NCI-H510A (cell line): ENCODE measurements at places on chromosomes 7 and 10.

- no peak for DNase-seq
These were observed 49.9 kb upstream of the CAMK2B start for GRCh38 chr7:44375236-44375699.

DNA sequence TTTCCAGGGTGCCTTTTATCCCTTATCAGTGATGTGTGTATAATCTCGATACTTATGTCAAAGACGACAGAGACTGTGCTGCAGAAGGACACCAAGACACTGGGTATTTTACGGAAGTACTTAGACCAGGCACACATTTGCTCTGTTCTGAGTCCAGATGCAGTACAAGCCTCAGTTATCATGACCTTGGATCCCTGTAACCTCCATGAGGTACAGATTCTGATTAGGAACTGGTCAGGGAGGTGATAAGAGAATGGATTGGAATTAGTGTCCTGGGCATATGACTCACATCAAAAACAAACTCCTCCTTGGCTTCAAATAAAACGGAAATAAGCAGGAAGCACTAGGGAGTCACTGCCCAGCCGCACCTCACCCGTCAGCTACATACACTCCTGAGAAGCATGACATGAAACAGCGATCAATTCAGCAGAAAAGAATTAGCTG is 146.5 kb downstream of the SFMBT2 start:
- DNase-seq = no peak

- no peak for DNase-seq
These were observed 79.7 kb upstream of the FAM3C start for GRCh38 chr7:121475806-121476205.

GRCh38 chr7:69527706-69528105 is 70.6 kb upstream of the AUTS2 start:
- no peak for DNase-seq

- DNase-seq = no peak
These were observed 261.7 kb upstream of the SEMA3C start for GRCh38 chr7:81180573-81180972.

DNA sequence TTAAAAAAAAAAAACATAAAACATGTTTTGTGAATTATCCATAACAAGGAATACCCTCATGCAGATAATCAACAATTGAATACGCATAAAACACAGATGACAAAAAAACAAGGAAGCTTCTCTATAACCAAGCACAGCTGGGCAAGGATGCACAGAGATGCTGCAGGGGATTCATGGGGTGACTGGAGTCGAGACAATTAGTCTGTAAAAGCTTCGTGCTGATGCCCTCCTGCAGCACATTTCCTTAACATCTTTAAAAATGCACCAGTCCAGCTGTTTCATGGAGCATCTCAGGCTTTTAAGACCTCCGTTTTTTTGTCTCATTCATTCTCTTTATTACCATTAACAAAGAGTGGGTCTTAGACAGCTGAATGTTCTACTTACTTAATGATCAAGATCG is 794.0 kb upstream of the C7orf33 start:
- DNase-seq = no peak

- DNase-seq = no peak
These were observed 262.5 kb upstream of the GNAI1 start for GRCh38 chr7:79872176-79872575.

DNA sequence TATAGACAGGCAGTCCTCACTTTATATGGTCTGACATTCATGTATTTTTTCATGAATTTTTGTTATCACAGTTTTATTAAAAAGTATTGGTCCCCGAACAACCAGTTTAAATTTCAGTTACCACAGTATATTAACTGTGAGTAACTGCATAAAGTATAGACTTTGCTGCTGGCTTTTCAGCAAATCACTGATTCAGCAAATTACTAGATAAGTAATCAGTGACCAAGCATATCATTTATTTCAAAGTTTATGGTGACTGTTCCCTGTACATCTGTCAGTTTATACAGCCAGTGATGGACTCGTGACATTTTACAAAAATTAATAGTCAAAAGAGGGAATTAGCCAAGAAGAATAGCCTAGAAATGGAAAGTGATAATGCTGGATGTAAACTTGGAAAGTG is 266.7 kb upstream of the CHRM2 start:
- no peak for DNase-seq

DNA sequence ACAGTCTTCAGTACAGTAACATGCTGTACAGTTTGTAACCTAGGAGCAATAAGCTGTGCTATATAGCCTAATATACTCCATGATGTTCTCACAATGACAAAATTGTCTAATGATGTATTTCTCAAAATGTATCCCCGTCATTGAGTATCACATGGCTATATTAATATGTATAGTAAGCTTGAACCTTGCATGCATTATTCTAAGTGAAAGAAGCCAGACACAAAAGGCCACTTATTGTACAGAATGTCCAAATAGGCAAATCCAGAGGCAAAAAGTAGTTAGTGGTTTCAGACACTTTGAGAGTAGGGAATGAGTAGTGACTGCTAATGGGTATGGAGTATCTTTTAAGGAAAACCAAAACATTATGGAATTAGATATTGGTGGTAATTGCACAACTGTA is 545.1 kb downstream of the ATRNL1 start:
- no peak for DNase-seq

- no peak for DNase-seq
These were observed 37.1 kb downstream of the CAV1 start for GRCh38 chr7:116561697-116562483.

- DNase-seq = no peak
These were observed 76.3 kb upstream of the CUX1 start for GRCh38 chr7:101740981-101741725.
